Heart right ventricle (tissue), 16 donors: ENCODE measurements at places on chromosomes 2 and 18. TPM values are rescaled to one million over a fixed set of nuclear protein-coding genes. Genes with fewer than 3 reads are reported as not detected.

EPC2 gene
- 25.0 TPM for total RNA-seq

BAZ2B gene
- total RNA-seq: 30.8 TPM

VIL1 gene
- total RNA-seq: not detected

KCNF1 gene
- not detected for total RNA-seq

PRKAG3 gene
- total RNA-seq: not detected

ERICH2 gene
- total RNA-seq: 2.3 TPM

NYAP2 gene
- not detected for total RNA-seq

PGAP1 gene
- 5.6 TPM for total RNA-seq

NCKAP1 gene
- total RNA-seq: 123 TPM

IHH gene
- total RNA-seq: not detected

DYNAP gene
- not detected for total RNA-seq

KCNK3 gene
- 0.19 TPM for total RNA-seq

SNTG2 gene
- not detected for total RNA-seq

COLEC12 gene
- 5.8 TPM for total RNA-seq

FNDC4 gene
- 1.0 TPM for total RNA-seq

FLACC1 gene
- total RNA-seq: 10.6 TPM

RNF181 gene
- total RNA-seq: 74.7 TPM

TEX44 gene
- total RNA-seq: not detected

TMEM182 gene
- total RNA-seq: 188 TPM

RBBP8 gene
- 8.7 TPM for total RNA-seq

NIF3L1 gene
- total RNA-seq: 22.1 TPM

TXNDC2 gene
- total RNA-seq: not detected

ASTL gene
- total RNA-seq: not detected

KCNG2 gene
- total RNA-seq: not detected

OXER1 gene
- total RNA-seq: 0.78 TPM

OTOS gene
- total RNA-seq: not detected

TCF4 gene
- total RNA-seq: 83.6 TPM

FIGN gene
- 17.0 TPM for total RNA-seq

RRM2 gene
- 18.7 TPM for total RNA-seq

ABHD1 gene
- 0.81 TPM for total RNA-seq

RGPD3 gene
- total RNA-seq: 0.20 TPM

SEPTIN10 gene
- 60.6 TPM for total RNA-seq

MROH2A gene
- not detected for total RNA-seq

TRIM54 gene
- total RNA-seq: 231 TPM

FAM124B gene
- total RNA-seq: 1.9 TPM

ANKRD30B gene
- not detected for total RNA-seq

SP110 gene
- total RNA-seq: 7.6 TPM

NDUFS1 gene
- total RNA-seq: 565 TPM

PXDN gene
- total RNA-seq: 16.2 TPM

CERS6 gene
- 60.6 TPM for total RNA-seq

RTKN gene
- 14.4 TPM for total RNA-seq
